ENCODE measurements at places on chromosomes 12 and 14. TPM values are rescaled to one million over a fixed set of nuclear protein-coding genes. Genes with fewer than 3 reads are reported as not detected.
A peak's percentile ranks its signal among the peaks of the same experiment; 100 is the strongest.

DNA sequence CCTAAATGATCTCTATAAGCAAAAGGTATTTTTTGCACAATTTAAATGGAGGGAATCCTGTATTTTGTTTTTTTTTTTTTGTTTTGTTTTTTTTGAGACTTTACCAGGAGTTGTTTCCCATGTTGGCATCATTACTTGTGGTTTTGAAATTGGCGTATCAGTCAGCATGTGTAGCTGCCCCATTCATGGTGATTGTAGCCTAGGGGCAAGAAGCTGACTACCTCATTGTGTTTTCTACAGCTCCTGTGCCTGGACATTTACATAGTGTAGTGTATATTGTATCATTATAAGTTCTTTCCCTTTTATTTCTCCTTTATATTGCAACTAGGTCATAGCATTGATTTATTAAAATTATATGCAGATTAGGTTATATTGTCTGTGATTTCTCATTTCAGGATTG, 24.5 kb downstream of the SAMD4A start:
- DNase-seq = no peak

DNA sequence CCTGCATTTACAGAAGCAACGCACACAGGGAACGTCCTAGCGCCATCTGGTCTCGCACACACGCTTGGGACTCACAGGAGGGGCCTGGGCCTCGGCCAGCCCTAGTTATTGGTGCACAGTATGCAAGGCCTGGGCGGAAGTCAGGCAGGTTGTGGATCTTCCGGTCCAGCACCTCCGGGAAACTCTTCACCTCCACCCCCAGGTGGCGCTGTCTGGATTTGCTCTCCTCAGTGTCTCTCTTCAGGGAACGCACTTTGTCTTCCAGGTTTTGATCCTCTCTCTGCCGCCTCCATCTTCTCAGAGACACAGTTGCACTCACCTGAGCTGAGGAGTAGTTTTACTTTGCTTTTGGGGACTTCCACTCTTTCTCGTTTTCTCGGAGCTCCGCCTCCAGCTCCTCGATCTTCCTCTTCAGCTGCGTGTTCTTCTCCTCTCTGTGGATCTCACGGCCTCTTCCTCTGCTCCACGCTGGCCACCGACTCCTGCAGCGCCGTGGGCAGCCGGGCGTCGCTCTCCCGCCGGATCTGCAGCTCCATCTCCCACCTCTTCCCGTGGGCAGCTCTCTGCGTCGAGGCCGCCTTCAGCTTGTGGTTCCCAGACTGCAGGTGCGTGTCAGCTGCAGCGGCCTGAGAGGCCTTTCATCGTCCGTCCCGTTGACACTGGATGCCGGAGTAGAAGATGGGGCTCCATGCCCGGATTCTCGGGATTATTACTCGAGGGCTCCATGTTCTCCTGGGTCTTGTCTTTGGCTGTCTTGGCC, 933.8 kb downstream of the TMEM121 start:
- no peak for DNase-seq

DNA sequence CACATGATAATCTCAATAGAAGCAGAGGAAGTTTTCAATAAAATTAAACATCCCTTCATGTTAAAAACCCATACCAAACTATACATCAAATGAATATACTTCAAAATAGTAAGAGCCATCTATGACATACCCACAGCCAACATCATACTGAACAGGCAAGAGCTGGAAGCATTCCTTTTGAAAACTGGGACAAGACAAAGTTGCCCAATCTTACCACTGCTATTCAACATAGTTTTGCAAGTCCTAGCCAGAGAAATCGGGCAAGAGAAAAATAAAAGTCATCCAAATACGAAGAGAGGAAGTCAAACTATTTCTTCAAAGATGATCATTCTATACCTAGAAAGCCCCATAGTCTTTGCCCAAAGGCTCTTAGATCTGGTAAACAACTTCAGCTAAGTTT, 454.7 kb upstream of the PRICKLE1 start:
- DNase-seq = no peak

GRCh38 chr12:107329569-107330324, 236.4 kb upstream of the CRY1 start:
- DNase-seq = no peak

- no peak for DNase-seq
These were observed 17.2 kb downstream of the MAP3K12 start for GRCh38 chr12:53481939-53482586.

DNA sequence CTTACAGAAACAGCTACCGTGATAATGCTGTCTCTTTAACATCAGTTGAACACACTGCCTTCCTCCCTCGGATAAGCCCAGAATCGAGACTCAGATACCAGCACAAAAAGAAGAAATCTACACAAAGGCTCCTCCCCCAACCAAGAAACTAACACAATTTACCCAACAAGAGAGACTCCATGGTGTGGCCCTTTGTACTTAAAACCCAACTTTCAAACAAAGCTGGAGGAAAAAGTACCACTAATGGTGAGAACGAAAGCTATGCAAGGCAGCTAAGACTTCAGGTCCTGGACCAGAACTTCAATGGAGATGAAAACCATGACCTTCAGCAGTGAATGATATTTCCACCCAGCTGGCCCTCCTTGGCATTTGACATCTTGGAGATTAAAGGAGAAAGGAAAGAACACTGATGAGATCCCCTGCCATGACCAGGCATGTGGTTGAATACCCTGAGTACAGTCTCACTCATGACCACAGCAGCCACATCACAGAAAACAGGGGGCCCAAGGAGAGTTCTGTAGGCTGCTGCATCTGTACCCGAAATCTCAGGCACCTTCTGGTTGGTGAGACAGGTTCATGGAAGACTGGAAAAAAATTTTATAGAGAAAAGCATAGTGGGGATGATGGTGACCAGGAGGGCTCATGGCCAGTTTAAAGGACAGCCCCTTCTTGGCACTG, 36.7 kb downstream of the RBM19 start:
- DNase-seq = no peak

- no peak for DNase-seq
These were observed 222.1 kb upstream of the HMGA2 start for GRCh38 chr12:65602253-65602609.

The TAS2R13 gene
- 2.1 TPM for total RNA-seq

DNA sequence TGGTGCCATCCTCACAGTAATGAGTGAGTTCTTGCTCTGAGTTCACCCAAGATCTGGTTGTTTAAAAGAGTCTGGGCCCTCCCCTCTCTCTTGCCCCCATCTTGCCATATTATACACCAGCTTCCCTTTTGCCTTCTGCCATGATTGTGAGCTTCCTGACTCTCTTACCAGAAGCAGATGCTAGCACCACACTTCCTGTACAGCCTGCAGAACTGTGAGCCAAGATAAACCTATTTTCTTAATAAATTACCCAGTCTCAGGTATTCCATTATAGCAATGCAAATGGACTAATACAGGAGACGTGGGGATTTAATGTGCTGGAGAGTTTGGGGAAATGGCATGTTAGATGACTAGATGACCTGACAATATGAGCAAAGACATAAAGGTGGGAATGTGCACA, 12.8 kb downstream of the SLC4A8 start:
- DNase-seq = no peak

DNA sequence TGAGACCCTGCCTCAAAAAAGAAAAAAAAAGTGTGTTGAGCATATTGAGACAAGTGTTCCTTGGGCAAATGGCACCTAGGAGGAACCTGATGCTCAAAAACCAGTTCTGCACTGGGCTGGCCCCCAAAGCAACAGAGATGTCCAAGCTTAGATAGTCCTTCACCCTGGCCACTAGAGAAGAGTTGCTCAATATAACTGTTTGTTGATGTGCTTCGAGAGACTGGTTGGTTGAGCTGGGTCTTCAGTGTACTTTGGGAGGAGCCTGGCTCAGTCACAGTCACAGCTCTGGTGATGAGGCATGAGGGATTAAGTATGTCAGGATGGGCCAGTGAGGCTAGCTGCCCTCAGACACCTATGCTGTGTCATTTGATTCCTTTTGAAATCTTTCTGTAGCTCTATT, 38.0 kb downstream of the SLC2A14 start:
- DNase-seq = no peak

The SRSF9 gene
- 160 TPM for total RNA-seq

DNA sequence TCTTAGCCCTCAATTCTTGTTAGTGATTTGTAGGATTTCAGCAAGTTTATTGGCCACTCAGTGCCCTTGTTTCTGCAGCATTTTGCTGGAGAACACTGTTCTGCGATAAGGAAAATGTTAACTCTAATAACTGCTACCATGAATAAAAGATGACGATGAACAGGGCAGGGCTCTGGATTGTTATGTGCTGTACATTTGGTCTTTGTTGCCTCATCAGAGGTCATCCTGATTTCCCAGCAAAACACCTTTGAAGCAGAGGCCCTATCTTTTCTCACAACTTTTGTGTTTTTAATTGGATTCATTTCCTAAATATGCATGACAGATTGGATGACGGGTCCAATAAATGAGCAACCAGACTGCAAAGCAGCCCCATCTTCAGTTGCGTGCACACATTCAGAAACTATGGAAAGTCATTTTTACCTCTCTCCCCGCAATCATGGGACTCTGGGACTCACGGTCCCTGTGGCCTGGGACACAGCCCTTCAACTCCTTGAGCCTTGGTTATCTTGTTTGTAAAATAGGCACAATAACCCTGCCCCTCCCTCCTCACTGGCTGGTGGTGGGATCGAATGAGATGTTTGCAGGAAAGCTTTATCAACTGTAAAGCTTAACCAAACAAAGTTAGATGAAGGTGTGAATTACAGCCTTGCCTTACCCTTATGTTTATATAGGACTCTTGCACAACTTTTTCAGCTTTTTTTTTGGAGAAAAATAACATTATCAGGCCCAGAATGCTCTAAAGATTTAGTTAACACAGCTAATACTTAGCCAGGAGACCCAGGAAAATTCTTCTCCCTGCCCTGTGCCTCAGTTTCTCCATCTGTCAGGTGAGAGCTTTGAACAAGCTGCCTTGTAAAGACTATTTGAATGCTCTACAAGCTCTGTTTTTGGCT, 45.4 kb downstream of the RPH3A start:
- no peak for DNase-seq

The LRRC10 gene
- total RNA-seq = not detected

The RPGRIP1 gene
- 1.3 TPM for total RNA-seq

GRCh38 chr12:64332296-64332695, 58.3 kb downstream of the C12orf56 start:
- DNase-seq = no peak

- DNase-seq = no peak
These were observed 1080.3 kb downstream of the GALC start for GRCh38 chr14:86912709-86913108.

The SMAGP gene
- total RNA-seq = 12.4 TPM

The FAM181A gene
- not detected for total RNA-seq

The ASIC1 gene
- total RNA-seq = 1.3 TPM

DNA sequence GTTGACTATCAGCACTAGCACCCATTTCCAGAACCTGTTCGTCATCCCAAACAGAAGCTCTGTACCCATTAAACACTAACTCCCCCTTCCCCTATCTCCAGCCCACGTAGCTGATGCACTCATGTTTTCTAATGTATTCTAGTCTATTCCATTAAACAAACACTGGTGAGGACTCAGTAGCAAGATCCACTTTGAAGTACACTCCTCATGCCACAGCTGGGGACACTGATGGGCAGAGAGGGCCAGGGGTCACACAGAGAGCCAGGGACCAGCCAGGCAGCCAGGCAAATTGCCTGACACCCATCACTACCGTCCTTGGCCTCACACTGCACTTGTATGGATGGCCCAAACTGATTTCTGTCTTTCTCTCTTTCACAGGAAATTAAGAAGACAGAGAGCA, 269.9 kb upstream of the DIO3 start:
- no peak for DNase-seq

GRCh38 chr14:51094282-51094821, 553 bp downstream of the TRIM9 start:
- DNase-seq = peak; percentile 84

GRCh38 chr12:26576266-26576665, 256.7 kb downstream of the ITPR2 start:
- no peak for DNase-seq

The AKAP6 gene
- total RNA-seq = 9.3 TPM

- no peak for DNase-seq
These were observed 10.7 kb upstream of the SLC6A13 start for GRCh38 chr12:273382-273781.

DNA sequence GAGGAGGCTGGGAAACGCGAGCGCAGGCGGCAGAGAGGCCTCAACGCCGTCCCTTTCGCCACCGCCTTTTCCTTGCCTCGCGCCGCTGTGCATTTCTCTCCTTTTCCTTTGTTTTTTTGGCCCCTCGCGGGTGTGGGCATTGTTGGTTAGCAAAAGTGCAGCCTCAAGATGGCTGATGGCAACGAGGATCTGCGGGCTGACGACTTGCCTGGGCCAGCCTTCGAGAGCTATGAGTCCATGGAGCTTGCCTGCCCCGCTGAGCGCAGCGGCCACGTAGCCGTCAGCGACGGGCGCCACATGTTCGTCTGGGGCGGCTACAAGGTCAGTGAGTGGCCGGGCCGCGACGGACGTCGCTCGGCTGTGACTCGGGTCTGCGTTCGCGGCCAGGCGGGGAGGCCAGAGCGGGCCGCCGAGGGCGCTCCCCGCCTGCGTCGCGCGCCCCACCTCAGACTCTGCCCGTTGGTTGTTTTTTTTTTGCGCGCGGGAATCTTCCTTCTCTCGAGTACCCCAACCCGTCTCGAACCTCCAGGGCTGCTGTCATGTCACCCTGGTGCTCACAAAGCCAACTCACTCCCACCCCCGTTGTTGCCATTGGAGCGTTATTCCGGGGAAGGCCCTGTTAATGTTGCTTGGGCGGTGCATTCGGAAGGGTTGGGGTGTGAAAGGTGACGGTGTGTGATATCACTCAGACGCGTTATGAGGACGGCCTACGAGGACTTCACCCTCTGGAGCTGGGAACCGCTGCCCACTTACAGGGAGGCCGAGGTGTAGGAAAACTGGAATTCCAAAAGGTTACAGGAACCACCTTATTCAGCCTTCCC, 558 bp downstream of the KLHDC2 start:
- peak; percentile 92 for DNase-seq

GRCh38 chr12:108565976-108566375, 3.6 kb downstream of the ISCU start:
- peak; percentile 87 for DNase-seq

- peak; percentile 87 for DNase-seq
These were observed 8.1 kb downstream of the ZNF219 start for GRCh38 chr14:21090194-21090939.

GRCh38 chr12:123919980-123920360, 52.7 kb downstream of the CCDC92 start:
- DNase-seq = no peak

DNA sequence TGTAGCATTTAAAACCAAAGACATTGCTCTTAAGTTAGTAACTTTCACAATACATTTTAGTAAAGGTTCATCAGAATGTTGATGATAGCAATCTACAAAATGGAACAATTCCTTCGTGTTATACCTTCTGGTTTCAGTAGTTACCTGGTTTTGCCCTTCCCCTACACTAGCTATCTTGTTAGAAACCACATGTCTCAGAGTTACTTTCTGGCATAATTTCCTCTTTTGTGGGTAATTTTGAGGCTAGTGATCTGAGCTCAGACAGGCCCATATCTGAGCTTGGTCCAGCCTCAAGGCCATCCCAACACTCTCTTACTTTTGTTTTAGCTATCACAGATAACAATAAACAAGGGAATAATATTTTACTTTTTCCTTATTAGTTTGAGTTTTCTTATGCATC, 196.9 kb downstream of the KITLG start:
- DNase-seq = no peak
